Posterior cingulate gyrus (tissue), 11 donors: ENCODE measurements at places on chromosomes 7 and 10.

- no peak for DNase-seq
Measured at GRCh38 chr7:104367926-104368325, 39.5 kb downstream of the LHFPL3 start.

- DNase-seq, result no peak
Measured at GRCh38 chr7:151859948-151860685, 16.8 kb downstream of the PRKAG2 start.

DNA sequence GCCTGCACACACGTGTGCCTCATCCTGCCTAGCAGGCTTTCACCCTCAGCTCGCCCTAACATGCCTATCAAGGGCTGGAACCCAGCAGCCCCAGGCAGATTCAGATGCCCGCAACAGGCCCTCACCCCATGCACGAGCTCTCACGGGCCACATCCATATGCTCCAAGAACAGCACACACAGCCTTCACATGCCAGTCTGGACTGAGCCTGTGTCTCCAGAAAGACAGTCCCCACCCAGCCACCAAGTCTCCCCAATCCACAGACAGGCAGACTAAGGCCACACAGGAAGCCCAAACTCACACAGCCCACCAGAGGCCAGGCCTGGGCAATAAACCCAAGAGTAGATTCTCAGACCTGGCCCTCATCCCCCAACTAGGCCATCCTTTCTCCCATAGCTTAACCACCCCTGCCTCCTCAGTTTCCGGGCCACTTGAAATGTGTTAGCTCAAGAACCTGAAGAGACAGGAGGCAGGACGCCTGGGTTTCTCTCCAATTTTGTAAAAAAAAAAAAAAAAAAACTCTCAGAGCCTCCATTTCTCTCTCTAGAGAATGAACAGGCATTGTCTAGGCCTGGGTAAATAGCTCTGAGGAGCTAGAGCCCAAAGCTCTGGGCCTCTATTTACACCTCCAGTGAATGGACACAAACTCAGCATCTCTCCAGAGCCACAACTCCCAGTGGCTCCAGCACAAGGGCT lies 6.8 kb downstream of the LDB1 start:
- no peak for DNase-seq

- DNase-seq, result peak; percentile 82
Measured at GRCh38 chr7:72028267-72028666, 383.9 kb downstream of the CALN1 start.

- no peak for DNase-seq
Measured at GRCh38 chr7:16412274-16413254, 8.8 kb downstream of the CRPPA start.

DNA sequence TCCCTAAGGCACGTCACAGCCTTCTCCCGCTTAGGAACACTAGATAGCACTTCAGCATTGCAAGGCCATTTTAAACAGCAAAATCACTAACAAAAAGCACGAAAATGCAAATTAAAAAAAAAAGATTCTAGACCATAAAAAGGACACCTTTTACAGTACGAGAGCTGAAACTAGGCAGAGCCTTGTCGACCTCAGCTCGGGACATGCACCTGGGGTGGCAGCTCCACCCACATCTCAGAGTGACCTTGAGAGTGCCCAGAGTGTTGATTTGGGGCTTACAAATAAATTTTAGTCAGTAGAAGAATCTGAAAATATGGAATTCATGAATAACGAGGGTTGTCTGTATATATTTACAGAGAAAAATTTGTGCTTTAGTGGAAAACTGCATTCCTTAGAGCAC lies 1.1 kb downstream of the MRPS24 start:
- no peak for DNase-seq

GRCh38 chr7:41146429-41146828 lies 556.5 kb downstream of the INHBA start:
- DNase-seq, result no peak

- DNase-seq, result no peak
Measured at GRCh38 chr10:34956756-34957155, 133.4 kb downstream of the CUL2 start.

GRCh38 chr10:122911889-122912484 lies 1.6 kb downstream of the FAM24A start:
- peak; percentile 31 for DNase-seq

GRCh38 chr7:12768948-12769347 lies 81.5 kb downstream of the ARL4A start:
- no peak for DNase-seq

GRCh38 chr7:131919920-131920709 lies 363.7 kb upstream of the PODXL start:
- no peak for DNase-seq

GRCh38 chr10:4931587-4931986 lies 31.6 kb upstream of the AKR1C1 start:
- no peak for DNase-seq

- no peak for DNase-seq
Measured at GRCh38 chr7:42672339-42672999, 239.4 kb downstream of the C7orf25 start.

- DNase-seq, result no peak
Measured at GRCh38 chr10:79327090-79327457, 20.2 kb upstream of the PPIF start.

DNA sequence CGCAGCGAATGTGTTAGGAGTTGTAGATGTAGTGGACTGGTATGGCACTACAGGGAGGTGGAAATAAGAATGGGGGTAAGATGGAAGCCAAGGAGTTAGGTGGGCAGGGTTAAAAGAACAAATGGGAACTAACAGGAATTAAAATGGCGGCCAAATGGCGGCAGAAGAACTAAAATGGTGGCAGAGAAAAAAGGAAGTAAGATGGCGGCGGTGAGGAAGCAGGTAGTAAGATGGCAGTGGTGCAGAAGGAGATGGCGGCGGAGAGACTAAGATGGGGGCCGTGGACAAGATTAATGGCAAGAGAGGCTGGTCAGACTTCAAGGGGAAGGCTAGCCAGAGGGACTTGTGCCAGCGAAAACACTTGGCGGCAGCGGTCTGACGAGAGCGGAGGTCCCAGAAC lies 44.5 kb downstream of the ZNF138 start:
- no peak for DNase-seq

GRCh38 chr7:124354201-124354600 lies 321.3 kb upstream of the TMEM229A start:
- no peak for DNase-seq

GRCh38 chr10:75619635-75620034 lies 188.2 kb downstream of the LRMDA start:
- DNase-seq, result no peak

DNA sequence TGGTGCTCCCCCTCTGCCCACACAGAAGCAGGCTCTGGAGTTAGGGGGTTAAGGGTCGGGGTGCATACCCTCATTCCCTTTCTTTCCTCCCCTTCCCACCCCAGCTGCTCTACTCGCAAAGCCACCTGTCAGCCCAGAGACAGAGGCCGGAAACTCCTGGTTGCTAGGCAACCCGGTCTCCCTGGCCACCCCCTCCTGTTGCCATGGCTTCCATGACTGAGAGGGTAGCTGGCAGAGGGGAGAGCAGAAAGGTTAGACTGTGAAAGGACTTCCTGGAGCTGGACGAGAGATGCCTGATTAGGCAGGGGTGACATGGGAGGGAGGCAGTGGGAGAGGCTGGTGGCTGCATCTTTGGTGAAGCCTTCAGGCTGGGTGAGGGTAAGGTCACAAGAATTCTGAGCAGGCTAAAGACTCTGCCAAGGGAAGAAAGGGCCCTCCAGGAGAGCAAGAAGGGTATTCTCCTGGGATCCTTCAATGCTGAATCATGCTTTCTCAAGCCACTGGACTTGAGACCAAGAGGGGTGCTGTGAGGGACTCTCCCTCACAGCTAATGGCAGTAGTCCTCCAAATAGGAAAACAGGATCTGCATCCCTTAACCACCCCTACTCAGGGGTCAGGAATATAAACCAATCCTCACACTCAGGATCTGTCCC lies 5.4 kb downstream of the PSD start:
- DNase-seq, result no peak

- DNase-seq, result no peak
Measured at GRCh38 chr7:136956232-136956631, 87.8 kb downstream of the CHRM2 start.

DNA sequence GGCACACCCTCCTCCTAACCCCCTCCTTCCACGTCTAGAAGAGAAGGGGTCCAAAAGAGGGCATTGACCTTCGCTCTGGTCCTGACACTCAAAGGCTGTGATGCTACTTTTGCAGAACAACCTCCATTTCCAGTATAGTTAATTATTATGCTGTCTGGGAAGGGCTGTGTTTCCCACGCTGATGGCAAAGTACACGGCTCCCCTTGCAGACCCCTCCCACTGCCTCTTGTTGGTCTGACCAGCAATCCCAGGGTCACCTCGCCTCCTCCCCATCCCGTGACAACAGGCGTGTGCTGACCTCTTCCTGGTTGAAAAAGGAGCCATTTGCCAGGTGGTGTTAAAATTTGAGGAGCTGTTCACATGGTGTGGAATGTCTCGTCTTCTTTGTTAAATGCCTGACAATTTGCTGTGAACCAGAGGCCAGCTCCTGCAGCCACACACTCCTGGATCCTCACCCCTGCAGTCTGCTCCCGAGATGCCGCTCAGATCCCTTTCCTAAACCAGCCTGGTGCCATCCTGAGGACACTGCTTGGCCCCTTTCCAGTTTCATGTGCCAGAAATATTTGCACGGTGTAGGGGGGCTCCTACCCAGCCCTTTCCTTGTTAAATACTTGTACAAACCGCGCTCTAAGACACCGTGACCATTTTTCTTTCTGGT lies 321.7 kb downstream of the WDR37 start:
- no peak for DNase-seq

- DNase-seq, result no peak
Measured at GRCh38 chr10:61188691-61189090, 244.7 kb upstream of the RHOBTB1 start.

- peak; percentile 19 for DNase-seq
Measured at GRCh38 chr7:33420311-33420940, 291.1 kb downstream of the BBS9 start.

DNA sequence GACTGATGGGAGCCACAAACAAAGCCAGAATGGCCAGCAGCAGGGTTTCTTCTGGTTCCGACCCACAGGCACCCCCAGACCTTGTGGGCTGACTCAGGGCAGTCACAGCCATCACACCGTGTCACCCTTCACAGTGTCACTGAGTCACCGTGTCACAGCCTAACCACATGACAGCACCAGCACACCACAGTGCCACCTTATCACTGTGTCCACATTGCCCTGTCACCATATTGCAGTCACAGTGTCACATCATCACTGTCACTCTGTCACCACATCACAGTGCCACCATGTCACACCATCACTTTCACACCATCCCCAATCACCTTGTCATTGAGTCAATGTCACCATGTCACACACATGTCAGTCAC lies 77.0 kb downstream of the OAT start:
- DNase-seq, result no peak

DNA sequence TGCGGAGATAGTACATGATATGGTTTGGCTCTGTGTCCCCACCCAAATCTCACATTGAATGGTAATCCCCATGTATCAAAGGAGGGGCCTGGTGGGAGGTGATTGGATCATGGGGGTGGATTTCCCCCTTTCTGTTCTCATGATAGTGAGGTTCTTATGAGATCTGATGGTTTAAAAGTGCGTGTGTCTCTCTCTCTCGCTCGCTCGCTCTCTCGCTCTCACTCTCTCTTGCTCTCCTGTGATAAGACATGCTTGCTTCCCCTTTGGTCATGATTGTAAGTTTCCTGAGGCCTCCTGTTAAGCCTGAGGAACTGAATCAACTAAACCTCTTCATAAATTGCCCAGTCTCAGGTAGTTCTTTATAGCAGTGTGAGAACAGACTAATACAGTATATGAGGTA lies 171.9 kb downstream of the NSUN6 start:
- DNase-seq, result no peak

- DNase-seq, result no peak
Measured at GRCh38 chr10:111990734-111991133, 192.8 kb downstream of the GPAM start.

GRCh38 chr10:74683067-74683466 lies 143.3 kb upstream of the KAT6B start:
- DNase-seq, result no peak

DNA sequence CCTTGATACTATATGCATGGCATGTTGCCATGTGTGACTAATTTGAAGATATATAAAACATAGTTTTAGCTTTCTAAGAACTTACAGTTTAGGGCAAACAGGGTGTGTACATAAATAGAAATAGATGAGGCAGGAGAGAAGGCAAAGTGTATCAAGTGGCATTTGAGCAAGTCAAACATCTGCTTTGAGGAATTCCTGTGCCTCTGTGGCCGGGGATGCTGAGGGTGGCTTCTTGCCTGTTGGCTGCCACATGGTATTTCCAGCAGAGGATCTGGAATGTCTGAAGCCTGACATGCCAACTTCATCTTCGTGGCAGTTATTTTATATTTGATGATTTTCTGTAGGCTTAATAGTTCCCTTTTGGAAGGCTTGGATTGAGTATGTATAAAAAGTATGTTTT lies 6.0 kb downstream of the SSBP1 start:
- no peak for DNase-seq

DNA sequence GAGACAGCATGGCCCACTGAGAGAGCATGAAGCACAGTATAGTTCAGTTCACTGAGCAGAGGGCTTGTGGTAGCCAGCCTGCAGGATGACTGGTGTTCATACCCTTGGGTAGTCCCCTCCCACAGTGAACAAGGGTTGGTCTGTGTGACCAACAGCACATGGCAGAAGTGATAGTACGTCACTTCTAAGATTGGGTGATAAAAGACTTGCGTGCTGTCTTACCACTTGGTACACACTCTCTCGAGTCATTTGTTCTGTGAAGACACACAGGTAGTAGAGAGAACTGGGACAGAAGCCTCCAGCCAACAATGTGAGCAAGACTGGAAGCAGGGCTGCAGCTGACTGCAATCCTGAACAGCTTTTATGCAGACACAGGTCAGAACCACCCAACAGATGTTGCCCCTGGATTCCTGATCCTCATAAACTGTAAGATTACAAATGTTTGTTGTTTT lies 14.6 kb downstream of the EPC1 start:
- DNase-seq, result no peak

DNA sequence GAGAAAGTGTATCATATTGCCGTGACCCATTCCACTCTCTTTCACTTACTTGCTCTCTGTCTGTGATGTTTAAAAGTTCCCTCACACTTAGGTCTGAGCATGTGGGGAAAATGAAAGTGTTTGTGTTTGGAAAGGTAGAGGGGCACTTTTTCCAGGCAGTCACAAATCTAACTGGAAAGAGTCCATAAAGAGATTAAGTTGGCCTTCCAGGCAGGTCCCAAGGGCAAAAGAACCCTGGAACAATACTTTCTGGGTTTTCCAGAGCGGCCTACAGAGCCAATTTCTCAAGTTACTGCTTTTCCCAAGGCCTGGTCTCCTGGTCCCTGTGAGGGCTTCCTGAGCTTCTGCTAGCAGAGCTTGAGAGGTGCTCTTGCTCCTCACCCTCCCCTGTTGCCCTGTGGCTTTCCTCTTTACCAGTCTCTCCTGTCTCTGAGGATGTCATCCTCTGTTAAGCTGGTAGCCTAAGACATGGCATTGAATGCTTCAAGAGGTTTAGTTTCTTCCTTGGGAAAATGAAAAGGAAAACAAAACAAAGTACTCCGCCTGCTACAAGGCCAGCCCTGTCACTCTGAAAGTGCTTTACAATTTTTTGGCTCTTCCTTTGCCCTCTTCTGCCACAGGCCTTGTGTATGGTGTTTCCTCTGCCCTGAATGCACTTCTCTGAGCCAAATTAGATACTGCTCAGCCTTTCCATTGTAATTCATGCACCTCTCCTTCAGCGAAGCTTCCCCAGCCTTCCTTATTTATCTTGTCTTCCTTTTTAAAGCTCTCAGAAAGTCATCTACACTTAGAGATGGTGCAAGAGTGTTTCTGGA lies 20.1 kb downstream of the TES start:
- DNase-seq, result no peak

- DNase-seq, result no peak
Measured at GRCh38 chr10:89550509-89550908, 15.1 kb upstream of the SLC16A12 start.
